ENCODE measurements at places on chromosomes 2 and 18. TPM values are rescaled to one million over a fixed set of nuclear protein-coding genes. Genes with fewer than 3 reads are reported as not detected.

The NDUFAF7 gene
- total RNA-seq: 17.4 TPM

The LRRC30 gene
- not detected for total RNA-seq

The SF3B1 gene
- 203 TPM for total RNA-seq

DNA sequence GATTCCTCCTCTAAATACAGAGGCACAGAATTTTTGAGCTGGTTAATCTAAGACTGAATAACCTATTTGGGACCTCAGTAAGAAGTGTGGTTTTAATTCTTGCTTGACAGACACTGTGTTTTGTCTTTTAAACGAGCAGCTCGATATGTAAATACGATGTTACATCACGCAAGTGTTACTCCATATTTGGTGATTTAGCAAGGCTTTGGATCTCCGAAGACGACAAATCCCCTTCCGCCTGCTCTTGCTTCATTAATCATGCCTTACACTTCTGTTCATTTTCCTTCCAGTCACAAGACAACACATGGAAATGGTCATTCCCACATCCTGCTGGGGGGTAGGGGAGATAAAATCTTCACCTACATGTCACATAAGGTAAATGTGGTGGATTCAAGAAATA, 9.4 kb downstream of the BCL11A start:
- H3K27ac ChIP-seq: no peak overlapping the region
- H3K36me3 ChIP-seq: no peaks in the 10 kb centered on the region
- H3K4me3 ChIP-seq: no peak overlapping the region
- no peaks in the 10 kb centered on the region for H3K4me1 ChIP-seq

DNA sequence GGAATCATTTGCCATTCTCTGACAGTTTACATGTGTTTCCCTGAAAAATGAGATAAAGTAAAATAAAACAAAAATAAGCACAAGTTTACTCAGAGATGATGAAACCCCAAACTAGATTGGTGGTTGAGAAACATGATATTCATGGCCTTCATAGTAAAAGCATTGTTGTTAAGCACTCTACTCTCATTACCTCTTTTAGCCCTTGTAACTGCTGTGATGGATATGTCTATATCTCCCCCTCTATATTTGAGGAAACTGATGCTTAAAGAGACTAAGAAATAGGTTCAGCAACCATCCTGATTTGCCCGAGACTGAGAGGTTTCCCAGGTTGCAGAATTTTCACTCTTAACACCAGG, 33.9 kb upstream of the GALNT3 start:
- H3K36me3 ChIP-seq: no peaks in the 10 kb centered on the region
- no peaks in the 10 kb centered on the region for H3K27me3 ChIP-seq
- H3K4me1 ChIP-seq: no peaks in the 10 kb centered on the region
- H3K27ac ChIP-seq: no peak overlapping the region
- DNase-seq: no peak

Data from left lung (tissue), 14 donors.